Endodermal cell (in vitro differentiated cells): ENCODE measurements at places on chromosomes 2 and 18. TPM values are rescaled to one million over a fixed set of nuclear protein-coding genes. Genes with fewer than 3 reads are reported as not detected.

DNA sequence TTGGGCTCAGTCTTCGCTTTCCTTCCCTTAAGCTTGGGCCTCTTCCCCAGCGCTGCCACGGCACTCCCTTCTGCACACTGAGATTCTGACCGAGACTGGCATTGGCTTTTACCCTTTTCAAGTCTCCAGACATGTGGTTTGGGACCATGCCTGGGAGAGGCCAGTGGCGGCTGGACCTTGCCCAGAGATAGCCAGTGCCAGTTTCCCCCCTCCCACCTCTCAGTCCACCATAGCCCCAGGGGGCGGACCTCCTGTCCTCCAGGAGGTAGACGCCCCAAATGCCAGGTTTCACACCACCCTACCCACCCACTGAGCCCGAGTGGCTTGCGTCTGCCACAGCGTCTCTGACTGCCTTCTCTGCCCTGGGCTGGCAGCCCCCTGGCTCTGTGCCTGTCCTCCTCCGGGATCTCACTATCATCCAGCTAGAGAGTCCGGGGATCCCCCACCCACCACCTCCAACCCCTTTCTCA lies 47.7 kb downstream of the INPP5D start:
- H3K4me3 ChIP-seq, result no peak overlapping the region
- DNase-seq, result no peak
- H3K27me3 ChIP-seq, result no peaks in the 10 kb centered on the region
- no peak overlapping the region for H3K27ac ChIP-seq
- H3K4me1 ChIP-seq, result no peaks in the 10 kb centered on the region

Gene IMP4
- 35.8 to 55.1 TPM (median 54.7 TPM) in 3 replicates for total RNA-seq

GRCh38 chr2:100887713-100888495 lies 68.0 kb downstream of the NPAS2 start:
- DNase-seq, result no peak
- no peak overlapping the region for H3K4me3 ChIP-seq
- H3K4me1 ChIP-seq, result no peaks in the 10 kb centered on the region

DNA sequence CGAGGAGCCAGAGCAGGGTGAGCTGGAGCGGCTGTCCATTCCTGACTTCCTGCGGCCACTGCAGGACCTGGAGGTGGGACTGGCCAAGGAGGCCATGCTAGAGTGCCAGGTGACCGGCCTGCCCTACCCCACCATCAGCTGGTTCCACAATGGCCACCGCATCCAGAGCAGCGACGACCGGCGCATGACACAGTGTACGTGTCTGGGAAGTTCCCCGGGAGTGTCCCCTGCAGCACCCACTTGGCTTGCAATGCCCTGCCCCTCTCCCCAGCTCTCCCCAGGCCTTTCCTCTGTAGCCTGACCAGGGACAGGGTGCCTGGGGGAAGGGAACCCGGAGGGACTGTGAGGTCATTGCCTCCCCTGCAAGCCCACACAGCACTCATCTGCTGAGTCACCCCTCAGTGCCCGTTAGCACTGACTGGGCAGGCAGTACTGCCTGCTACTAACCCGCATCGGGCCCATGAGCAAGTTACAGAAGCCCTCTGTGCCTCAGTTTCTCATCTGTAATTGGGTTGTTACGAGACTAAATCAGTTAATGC lies 29.4 kb upstream of the GMPPA start:
- no peaks in the 10 kb centered on the region for H3K36me3 ChIP-seq
- no peak overlapping the region for H3K27ac ChIP-seq
- no peak for DNase-seq
- H3K4me1 ChIP-seq, result no peaks in the 10 kb centered on the region
- H3K4me3 ChIP-seq, result no peak overlapping the region

DNA sequence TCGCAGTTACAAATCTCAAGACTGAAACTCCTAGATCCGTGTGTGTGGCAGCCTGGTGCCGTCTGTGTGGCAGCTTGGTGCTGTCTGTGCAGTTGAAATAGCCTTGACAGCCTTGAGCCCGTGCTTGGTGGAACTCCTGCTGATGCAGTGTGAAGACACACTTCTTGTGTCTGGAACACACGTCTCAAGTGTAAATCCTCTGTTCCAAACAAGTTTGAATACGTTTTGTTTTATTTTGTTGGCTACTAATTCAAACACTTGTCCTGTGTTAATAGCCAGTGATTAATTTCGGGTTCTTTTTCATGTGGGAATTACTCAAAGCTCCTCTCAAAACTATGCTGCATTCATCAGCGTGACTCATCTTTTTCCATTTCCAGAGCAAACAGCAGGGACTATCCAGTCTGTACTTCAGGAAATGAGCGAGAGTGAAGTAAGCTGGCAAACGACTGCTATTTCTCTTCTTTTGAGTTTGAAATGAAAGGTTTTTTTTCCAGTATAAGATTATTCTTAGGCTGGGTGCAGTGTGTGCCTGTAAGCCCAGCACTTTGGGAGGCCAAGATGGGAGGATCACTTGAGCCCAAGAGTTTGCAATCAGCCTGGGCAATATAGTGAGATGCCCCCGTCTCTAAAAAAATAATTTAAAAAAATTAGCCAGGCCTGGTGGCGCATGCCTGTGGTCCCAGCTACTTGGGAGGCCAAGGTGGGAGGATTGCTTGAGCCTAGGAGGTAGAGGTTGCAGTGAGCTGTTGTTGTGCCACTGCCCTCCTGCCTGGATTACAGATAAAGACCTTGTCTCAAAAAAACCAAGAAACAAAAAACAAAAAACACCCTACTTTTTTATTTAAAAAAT lies 152.9 kb downstream of the SPP2 start:
- no peaks in the 10 kb centered on the region for H3K4me1 ChIP-seq
- no peaks in the 10 kb centered on the region for H3K27me3 ChIP-seq
- H3K27ac ChIP-seq, result no peak overlapping the region
- no peak for DNase-seq
- H3K36me3 ChIP-seq, result no peaks in the 10 kb centered on the region
